Posterior cingulate gyrus (tissue), 11 donors: ENCODE measurements at places on chromosomes 1 and 21.
A peak's percentile ranks its signal among the peaks of the same experiment; 100 is the strongest.

DNA sequence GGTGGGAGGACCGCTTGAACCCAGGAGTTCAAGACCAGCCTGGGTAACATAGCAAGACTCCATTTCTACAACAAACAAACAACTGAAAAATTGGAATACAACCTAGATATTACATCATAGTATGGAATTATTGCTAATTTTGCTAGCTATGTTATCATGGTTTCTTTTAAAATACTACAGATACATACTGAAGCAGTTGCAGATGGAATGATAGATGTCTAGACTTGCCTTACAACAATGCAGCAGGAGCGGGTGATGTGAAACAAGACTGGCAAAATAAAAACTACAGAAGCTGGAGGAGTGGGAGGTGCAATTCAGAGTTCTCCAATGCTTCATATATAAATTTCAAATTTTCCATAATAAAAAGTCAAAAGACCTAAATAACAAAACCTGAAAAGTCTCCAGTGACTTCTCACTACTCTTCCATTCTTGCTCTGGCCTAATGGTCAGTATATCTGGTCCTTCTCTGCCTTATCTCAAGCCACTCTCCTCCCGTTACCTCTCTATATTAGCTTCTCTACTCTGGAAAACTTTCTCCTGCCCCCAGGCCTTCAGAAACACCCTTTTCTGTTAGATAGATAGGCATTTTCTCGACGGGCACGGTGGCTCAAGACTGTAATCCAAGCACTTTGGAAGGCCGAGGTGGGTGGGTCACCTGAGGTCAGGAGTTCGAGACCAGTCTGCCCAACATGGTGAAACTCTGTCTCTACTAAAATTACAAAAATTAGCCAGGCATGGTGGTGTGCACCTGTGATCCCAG lies 28.5 kb upstream of the TMEM200B start:
- DNase-seq: no peak

- no peak for DNase-seq
Observed at GRCh38 chr1:228308628-228309325, 97.9 kb downstream of the TRIM11 start.

DNA sequence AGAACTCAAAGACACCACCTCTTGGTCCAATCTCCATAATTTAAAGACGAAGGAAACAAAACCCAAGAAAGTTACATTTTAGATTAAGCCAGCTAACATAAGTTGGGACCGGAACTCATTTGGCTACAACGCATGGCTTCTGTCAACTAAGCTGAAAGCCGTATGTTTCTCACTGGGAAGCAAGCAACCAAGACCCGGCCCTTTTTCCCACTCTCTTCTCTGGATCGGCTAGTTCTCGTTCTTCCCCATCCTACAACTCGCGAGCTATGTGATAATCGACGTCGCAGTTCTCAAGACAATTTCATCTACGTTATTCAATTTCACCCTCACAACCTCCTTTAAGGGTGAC lies 601 bp downstream of the CCT8 start:
- no peak for DNase-seq

DNA sequence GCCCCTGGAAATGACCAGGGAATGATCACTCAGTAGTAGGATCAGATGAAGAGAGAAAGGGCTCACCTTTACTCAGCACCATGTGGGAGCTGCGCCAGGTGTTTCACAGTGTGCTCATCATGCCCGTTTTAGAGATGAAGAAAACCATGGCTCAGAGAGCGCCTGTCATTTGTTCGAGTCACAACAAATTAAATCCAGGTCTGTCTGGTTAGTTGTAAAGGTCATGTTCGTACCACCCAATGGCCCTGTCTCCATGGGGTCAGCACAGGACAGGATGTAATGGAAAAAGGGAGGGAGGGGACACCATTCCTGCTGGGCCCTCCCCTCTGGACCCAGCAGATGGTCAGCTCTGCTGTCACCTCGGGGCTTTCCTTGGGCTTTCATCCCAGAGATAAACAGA lies 15.2 kb downstream of the KIRREL1 start:
- DNase-seq: no peak

DNA sequence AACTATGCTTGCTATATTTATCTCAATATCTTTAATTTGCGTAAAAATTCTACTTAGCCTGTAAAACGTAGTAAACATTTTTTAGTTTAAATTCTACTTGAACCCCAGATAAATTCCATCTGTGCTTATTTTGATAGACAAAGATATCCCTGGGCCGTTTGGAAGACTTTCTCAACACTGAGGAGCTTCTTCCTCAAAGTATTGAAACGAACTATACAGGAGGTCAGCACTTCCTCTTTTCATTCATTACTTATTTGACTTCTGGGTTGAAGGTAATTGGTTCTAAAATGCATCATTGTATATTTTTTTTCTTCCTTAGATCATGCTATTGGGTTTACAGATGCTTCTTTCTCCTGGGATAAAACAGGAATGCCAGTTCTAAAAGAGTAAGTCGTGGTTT lies 74.7 kb downstream of the HSPA13 start:
- DNase-seq: no peak

DNA sequence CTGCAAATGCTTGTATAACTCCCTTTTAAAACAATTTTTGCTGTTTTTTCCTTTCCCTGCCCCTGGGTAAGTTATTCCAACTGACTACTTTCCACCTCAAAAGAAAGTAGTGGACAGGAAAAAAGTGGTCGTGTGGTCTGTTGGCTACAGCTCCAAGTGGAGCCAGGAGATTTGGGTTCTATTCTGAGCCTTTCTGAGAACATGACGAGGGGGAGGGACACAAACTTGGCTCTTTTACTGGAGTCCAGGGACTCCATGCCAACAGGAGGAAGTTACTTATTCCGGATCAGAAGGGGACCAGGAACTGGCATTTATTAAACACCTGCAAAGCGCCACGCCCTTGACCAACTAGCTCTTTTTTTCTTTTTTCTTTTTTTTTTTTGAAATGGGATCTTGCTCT lies 79.0 kb upstream of the CAPZB start:
- DNase-seq: no peak

GRCh38 chr21:37062593-37062935 lies 10.3 kb downstream of the PIGP start:
- DNase-seq: no peak

GRCh38 chr1:154407198-154408091 lies 2.3 kb downstream of the IL6R start:
- no peak for DNase-seq

GRCh38 chr1:65195495-65196417 lies 47.8 kb downstream of the AK4 start:
- DNase-seq: no peak

GRCh38 chr1:94039871-94040569 lies 80.9 kb downstream of the ABCA4 start:
- DNase-seq: no peak

GRCh38 chr1:41277371-41277975 lies 35.4 kb upstream of the SCMH1 start:
- no peak for DNase-seq

- DNase-seq: no peak
Observed at GRCh38 chr1:14142397-14143100, 442.6 kb downstream of the PRDM2 start.

DNA sequence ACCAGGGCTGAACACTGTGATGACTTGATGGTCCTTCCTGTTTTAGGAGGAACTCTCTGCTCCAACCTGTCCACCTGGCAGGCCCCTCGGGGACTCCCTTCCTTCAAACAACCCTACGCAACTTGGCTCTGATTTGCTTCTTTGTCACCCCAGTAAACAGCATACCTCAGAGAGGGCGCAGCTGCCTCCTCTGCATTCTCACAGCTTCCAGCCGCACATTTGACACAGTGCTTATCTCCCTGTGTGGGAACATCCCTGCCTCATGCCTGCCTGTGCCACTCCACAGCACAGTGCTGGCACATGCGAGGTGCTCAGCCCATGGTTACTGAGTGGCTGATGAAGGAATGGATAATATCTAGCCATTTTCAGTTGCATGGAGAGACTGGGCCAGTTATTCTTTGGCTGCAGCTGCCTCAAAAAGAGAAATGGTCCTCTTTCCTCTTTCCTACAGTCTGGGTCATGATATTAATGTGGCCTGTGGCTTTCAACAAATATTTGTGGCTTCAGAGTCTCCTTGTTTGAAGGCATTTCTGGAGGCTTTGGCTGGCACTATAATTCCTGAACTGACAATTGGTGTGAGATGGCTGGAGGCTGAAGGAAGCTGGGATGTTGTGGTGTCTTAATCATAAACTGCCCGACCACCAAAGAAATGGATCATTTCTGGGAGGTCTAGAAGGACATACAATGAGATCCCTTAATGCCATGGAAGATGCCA lies 77.9 kb downstream of the TENT5C start:
- DNase-seq: no peak

- DNase-seq: no peak
Observed at GRCh38 chr1:10832703-10833102, 36.3 kb upstream of the CASZ1 start.

DNA sequence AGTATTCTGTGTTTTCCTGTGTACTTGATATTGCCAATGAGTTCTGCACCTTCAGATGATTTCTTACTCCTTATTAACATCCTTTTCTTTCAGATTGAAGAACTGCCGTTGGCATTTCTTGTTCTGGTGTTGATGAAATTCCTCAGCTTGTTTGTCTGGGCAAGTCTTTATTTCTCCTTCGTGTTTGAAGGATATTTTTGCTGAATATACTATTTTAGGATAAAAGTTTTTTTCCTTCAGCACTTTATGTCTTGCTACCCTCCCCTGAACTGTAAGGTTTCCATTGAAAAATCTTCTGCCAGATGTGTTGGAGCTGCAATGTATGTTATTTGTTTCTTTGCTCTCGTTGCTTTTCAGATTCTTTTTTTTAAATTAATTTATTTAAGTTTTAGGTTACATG lies 265.9 kb downstream of the HHAT start:
- no peak for DNase-seq

GRCh38 chr21:45623436-45623835 lies 20.1 kb upstream of the PCBP3 start:
- DNase-seq: no peak

- no peak for DNase-seq
Observed at GRCh38 chr1:209326076-209326475, 257.4 kb upstream of the CAMK1G start.

DNA sequence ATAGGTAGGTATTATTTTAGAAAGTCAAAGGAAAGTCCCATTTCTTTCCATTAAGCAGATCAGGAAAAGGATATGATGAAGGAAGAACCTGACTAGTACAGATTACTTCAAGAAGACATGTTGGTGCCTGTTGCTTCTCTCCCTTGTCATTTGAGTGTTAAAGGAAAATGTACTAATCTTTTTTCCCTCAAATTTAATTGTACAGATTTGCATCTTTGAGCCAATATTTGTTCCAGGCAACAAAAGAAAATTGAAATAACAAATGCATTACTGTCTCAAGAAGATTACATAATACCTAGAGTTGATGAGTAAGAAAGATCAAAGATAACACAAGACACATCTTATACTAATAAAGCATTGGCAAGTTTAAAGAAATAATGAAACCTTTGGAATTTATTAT lies 566.9 kb upstream of the ZP4 start:
- no peak for DNase-seq

DNA sequence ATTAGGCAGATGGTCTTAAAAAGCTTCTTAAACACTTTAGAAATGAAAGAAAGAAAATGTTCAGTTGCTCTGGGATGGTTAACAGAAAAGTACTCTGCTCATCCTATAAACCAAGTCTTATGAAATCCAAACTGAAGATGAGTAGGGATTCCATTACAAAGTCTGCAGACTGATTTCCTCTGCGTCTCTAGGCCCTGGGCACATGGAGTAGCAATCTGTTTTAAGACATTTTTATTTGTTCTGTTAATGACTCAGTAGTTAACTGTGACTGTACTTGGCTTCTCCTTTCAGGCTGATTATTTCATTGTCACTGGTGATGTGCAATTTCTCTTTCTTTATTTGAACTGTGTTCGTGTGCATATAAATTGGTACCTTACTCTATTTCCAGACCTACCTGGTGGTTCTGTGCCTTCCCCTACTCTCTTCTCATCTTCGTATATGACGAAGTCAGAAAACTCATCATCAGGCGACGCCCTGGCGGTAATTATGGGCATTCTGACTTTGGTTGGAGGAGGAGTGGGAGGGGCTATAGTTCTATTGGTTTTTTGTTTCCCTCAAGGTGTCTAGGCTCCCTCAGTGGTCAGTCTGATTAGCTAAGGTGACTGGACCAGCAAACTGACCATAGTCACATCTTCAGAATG lies 30.6 kb downstream of the ATP1A1 start:
- no peak for DNase-seq

- DNase-seq: no peak
Observed at GRCh38 chr1:244988521-244988920, 124.2 kb upstream of the HNRNPU start.

DNA sequence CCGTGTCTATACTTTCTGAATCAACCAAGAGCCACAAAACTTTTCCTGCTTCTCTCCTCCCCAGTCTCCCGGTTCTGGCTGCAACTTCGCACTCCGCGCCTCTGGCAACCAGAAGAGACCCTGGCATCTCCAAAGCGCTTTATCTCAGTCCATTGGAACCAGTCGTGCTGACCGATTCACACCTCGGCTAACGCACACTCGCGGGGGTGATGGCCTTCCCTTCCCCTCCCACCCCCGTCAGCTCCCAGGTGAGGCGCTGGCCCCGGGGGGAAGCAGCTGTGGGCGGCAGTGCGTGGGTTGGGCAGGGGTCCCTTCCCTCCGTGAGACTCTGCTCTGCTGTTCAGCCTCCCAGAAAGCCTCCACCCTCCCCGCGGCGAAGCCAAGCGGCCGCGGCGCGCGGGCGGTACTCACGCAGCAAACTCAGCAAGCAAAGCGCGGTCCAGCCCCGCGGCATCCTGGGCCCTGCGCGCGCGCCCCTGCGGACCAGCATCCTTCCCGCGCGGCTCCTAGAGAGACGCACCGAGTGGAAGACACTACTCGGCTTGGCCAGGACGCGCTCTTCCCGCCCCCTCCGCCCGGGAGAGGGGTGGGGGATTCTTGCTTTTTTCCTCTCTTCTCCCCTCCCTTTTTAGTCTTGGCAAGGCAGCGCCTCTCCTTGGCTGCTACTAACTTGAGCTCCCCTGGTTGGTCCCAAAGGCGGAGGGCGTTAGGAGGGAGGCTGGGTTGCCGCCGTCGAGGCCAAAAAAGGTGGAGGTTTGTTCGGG lies at the start of gene CD34:
Gene CD34 (minus strand): TSS at position 535 of the 764 bp plus-strand sequence. CDS start 45 bp downstream, at position 490.
- peak; percentile 23 for DNase-seq

- DNase-seq: no peak
Observed at GRCh38 chr1:2255420-2256369, 27.6 kb downstream of the SKI start.

GRCh38 chr1:203038217-203038741 lies 12.0 kb downstream of the PPFIA4 start:
- peak; percentile 83 for DNase-seq

- no peak for DNase-seq
Observed at GRCh38 chr1:224745924-224746323, 129.8 kb downstream of the CNIH3 start.

- no peak for DNase-seq
Observed at GRCh38 chr1:222073307-222073995, 331.6 kb upstream of the DUSP10 start.

- no peak for DNase-seq
Observed at GRCh38 chr1:87204441-87204840, 124.2 kb upstream of the LMO4 start.

GRCh38 chr1:229258757-229259060 lies 12.2 kb upstream of the RAB4A start:
- no peak for DNase-seq

GRCh38 chr1:21921100-21921875 lies 15.8 kb downstream of the HSPG2 start:
- no peak for DNase-seq
